CD4-positive, alpha-beta T cell (primary cell): ENCODE measurements at places on chromosomes 3 and 15.

GRCh38 chr3:40864146-40864782 lies 335.0 kb upstream of the CTNNB1 start:
- DNase-seq, result no peak

GRCh38 chr3:146566138-146566537 lies 21.7 kb upstream of the PLSCR1 start:
- DNase-seq, result no peak

DNA sequence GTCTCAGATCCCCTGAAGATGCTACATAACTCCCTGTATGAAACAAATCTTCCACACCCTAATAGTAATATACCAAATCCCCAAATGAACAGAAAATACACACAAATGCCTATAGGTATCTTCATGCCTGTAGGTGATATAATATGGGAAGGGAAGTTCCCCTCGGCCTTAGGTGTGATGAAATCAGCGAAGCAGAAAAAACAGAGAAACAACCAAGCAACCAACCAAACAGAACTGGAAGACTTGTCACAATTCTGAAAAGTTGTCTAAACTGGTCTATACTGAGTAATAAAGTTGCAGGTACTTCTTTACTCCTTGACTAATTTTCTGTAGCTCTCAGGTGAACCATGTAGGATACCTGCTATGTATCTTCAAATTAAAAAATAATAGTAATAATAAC lies 82.2 kb upstream of the SATB1 start:
- no peak for DNase-seq

DNA sequence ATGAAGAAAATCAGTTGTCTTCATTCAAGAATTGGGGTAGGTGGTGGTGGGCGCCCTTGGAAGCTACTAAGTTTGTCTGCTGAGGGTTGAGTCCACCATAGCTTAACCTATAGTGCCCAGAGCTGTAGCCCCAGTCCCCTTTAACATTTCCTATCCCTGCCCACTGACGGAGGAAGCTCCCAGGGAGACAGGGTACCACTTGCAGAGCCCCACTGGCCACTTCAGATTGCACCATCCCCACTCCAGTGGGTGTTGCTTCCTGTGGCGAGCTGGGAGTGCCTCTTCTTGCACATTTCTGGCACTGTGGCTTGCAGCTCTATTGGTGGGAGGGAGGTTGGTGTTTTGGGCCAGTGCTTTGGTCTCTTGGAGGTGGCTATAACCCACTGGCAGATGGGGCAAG lies 2.7 kb downstream of the PXYLP1 start:
- DNase-seq, result no peak

- DNase-seq, result no peak
Measured at GRCh38 chr15:63884953-63885352, 51.2 kb upstream of the HERC1 start.

DNA sequence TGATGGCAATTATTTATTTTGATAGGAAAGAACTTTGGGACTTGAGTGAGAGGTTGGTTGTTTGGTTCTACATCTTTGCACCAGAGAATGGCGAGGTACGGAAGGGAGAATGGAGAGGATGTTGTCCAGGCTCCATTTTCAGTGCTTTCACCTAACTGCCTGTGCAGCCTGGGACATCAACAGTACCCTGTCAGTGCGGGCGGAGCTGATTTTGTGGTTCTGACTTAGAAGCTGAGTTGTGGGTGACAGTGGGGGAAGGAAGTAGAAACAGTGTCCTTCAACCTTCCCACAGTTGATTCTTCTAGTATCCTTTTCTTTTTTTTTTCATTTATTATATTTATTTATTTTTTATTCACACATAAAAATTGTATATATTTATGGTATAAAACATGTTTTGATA lies 95.3 kb downstream of the TIGIT start:
- no peak for DNase-seq

- DNase-seq, result no peak
Measured at GRCh38 chr3:106794442-106794841, 582.8 kb upstream of the CCDC54 start.

- no peak for DNase-seq
Measured at GRCh38 chr3:173257797-173258196, 116.8 kb upstream of the SPATA16 start.

GRCh38 chr15:36970522-36970921 lies 129.8 kb downstream of the MEIS2 start:
- no peak for DNase-seq

DNA sequence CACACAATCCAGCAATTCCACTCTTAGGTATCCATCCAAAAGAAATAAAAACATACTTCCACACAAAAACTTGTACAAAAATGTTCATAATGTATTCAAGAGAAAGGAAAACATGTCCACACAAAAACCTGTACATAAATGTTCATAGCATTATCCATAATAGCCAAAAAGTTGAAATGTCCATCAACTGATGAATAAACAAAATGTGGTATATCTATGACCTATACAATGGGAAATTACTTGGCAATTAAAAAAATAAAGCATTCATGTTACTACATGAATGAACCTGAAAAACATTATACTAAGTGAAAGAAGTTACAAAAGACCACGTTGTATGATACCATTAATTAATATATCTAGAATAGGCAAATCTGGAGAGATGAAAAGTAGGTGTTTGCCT lies 17.9 kb downstream of the FRMD5 start:
- no peak for DNase-seq
